Activated T-helper 1 cell treated with Interleukin-2 at 50 U/mL for 16 hours (primary cell): ENCODE measurements at places on chromosomes 2 and 18.

DNA sequence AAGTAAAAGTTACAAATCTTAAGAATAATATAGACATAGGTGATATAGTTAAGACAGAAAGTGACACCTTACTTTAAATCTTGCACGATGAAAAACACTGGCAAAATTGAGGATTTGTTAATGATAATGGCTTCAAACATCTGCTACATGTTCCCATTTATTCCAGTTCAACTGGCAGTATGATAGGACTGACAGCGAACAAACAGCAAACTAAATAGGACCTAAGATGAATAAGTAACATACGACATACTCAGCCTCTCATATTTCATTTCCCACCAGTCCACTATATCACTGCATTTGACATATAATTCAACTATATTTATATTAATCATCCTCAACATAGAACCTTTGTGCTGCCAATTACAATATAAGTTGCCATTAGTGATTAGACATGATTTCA is 36.3 kb downstream of the ACVR1C start:
- DNase-seq: no peak

DNA sequence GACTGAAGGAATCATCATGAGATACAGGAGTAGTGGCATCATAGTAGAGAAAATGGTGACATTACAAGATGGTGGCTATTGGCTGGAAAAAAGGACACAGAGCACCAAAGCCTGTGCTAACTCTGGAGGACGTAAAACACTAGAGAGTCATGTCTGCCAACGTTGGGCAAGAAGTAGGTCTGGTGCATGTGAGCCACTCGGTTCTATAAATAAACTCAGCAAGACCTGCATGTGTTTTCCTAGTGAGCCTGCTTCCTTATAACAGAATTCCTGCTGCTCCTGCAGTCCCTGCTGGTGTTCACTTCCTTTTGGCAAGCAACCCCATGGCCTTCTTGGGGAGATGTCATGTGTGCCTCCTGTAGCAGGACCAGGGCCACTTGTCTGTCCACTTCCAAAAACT is 325.2 kb downstream of the OSR1 start:
- DNase-seq: no peak

DNA sequence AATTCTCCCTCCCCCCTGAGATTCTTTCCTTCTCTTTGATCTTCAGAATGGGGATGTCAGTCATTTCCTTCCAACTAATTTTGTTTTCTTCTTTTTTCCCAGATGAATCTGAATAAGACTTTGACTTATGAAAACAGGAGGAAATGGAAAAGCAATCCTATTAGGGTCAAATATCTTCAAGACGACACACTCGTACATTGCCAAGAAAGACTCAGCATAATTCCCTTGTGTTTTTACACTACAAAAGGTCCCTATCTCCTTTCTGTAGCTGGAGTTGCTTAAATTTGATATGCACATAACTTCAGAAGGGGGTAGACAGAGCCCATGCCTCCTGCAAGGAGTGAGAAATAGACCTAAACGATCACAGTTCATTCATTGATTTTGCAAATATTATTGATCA is 230.3 kb upstream of the RBBP8 start:
- no peak for DNase-seq

DNA sequence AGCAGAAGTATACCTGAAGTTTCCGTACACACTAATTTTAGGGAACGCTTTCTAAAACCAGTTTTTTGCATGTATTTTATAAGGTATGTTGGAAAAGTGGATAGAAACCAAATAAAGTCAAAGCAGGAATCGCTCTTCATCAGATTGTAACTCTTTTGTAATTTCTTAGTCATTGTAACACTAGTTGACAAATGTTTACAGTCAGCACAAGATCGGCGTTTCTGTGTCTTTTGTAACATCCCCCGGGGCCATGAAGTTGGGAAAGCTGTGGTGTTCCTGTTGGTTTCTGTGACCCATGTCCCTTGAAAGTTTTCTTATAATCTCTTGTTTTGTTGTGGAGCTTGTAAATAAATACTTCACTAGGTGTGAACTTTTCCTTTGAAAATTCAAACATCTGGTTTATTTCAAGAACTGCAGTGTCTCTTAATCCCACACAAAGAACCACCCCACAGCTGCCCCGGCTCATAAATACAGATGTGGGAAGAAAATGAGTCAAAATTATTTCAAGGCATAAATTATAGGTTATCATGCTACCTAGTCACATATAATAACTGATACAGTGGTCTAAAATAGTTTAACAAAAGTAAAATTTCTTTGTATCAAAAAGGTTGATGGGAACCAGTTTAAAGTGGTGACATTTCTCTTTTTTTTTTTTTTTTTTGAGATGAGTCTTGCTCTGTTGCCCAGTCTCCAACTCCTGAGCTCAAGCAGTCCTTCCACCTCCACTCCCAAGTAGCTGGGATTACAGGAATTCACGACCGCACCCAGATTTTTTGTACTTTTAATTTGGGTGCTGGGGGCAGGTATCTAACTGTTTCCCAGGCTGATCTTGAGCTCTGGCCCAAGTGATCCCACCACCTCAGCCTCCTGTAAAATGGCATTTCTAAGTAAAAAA is 751 bp upstream of the NMI start:
- no peak for DNase-seq

- DNase-seq: no peak
Observed at GRCh38 chr2:68100189-68100588, 37.4 kb upstream of the C1D start.

- no peak for DNase-seq
Observed at GRCh38 chr2:57937456-57937855, 109.2 kb upstream of the VRK2 start.

DNA sequence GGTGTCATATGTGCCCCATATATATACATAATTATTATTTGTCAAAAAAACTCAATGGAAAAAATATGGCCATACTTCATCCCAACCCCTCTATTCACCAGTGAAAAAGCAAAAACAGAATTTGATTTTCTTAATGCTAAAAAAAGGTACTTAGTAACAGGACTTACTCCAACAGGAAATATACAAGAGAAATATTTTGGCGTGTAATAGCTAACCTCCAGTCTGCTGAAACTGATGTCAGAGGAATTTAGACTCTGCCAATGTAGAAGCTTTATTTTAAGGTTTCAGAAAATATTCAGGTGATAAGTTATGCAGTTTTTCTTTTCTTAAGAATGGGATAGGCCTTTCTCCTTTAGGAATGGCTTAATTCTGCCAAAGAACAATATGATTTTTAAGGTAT is 72.6 kb downstream of the TMEFF2 start:
- no peak for DNase-seq

GRCh38 chr2:3354986-3355385 is 22.6 kb downstream of the EIPR1 start:
- no peak for DNase-seq

GRCh38 chr18:73961804-73962203 is 185.8 kb downstream of the FBXO15 start:
- no peak for DNase-seq

GRCh38 chr2:140863713-140864112 is 1267.1 kb downstream of the LRP1B start:
- no peak for DNase-seq

DNA sequence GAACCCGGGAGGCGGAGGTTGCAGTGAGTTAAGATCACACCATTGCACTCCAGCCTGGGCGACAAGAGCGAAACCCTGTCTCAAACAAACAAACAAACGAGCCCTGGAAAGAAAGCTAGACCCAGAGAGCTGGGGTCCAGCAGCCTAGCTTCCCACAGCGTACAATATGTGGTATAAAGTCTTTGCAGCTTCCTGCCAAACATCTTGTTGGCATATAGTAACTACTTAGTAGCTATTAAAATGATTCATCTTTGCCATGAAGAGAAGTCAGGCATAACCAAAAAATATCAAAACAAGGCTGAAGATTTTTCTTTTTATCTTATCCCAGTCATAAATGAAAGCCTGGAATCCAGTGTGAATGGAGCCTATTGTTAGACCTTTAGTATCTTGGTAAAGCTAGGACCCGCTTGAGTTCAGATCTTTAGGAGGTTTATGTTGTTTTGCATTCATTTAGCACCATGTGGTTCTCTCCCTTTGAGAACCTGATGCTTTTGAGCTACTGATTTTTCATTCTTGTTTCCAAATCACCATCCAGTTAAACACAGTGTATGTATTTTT is 139.7 kb upstream of the NOSTRIN start:
- DNase-seq: no peak

GRCh38 chr18:68221111-68221724 is 493.7 kb downstream of the TMX3 start:
- DNase-seq: no peak

DNA sequence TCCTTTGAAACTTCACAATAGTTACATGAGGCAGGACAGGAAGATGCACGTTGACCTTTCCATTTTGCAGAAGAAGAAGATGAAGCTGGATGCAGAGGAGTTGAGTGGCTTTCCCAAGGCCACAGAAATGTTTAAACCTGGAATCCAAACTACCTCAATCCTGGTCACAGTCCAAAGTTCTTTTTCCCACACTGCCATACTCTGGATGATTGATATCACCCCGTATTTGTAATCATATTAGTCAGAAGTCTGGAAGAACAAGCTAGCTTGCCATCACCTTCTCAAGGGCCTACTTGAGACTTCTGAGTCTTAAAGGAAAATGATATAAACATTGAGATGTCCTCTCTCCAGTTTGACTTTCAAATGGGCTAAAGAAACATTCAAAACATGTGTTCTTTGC is 190.1 kb downstream of the LNPK start:
- DNase-seq: no peak

- DNase-seq: no peak
Observed at GRCh38 chr2:240355001-240355891, 80.2 kb upstream of the GPC1 start.

DNA sequence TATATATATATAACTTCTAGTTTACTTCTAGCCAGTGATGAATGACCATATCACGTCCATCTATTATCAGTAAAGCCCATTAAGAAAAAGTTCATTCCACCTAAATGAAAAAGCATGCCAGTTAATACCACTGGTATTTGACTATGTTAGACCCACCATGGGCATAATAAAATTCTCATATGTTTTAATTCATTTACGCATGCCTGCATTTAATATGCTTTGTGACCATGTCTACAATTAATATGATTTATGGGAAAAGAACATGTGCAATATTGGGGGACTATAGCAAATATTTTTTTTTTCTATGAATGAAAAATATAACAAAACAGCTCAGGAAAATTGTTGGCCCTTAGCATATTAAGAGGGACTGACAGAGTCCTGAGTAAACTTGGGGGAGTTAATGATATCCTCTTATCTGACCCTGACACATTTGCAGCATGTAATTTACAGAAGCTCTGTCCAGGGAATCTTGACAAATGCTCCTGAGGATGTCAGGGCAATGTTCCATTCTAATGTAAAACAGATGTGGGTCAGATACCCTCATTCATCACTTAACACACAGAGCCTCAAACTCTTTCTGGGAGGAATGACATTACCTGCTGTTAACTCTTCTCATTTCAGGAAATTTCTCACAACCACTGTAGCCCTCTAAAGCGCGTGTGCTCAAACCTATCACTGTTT is 90.6 kb downstream of the PAX3 start:
- no peak for DNase-seq

DNA sequence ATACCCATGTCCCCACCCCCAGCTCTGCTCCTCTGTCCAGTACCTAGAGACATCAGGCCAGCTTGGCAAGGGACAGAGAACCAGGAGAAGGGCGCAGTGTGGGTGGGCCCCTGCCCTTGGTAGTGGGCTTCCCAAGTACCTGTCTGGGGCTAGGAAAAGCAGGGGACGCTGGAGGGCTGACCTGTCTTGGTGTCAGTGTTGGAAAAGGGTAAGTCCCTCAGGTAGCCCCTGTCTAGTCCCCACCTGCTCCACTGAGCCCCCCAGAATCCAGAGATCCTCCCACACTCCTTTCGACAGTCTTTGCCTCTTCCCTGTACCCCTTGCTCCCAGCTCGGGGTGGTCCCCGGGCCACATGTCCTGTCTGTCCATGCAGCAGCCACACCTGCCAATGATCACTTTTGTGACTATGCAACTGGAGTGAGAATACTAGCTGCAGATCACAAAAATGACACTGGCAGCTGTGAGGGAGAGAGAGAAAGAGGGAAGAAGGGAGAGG is 14.6 kb downstream of the DNAJB2 start:
- DNase-seq: no peak

DNA sequence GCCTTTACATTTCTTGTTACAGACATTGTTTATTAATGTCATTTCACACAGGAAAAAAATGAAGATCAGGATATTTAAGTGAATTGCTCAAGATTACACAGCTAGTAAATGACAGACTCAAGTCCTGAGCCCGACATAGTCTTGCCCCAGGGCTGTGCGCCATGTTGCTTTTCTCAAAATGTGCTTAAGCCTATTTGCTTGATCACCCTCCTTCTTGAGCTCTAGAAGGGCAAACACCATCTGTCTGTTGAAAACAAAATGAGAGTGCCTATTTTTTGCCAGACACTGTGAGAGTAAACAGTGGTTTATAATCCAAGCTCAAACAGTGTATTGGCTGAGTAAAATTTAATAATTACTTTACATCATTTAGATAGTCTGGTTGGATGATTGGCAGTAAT is 34.8 kb upstream of the HNMT start:
- no peak for DNase-seq

DNA sequence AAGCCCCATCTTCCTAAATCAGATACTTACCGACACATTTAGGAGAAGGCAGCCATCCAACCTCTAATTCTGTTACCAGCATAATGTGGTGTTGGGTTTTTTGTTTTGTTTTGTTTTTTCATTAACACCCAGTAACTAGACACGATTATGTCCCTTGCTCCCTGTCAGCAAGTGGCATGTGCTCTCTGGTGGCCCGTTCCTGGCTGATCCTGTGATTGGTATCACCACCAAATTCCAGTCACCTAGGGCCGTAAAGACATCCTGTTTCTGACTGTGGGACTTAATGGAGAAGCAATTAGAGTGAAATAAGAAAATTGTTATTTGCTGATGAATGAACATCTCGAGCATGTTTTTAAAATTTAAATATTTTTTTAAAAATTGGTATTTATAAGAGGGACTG is 5.9 kb upstream of the DLX1 start:
- no peak for DNase-seq

DNA sequence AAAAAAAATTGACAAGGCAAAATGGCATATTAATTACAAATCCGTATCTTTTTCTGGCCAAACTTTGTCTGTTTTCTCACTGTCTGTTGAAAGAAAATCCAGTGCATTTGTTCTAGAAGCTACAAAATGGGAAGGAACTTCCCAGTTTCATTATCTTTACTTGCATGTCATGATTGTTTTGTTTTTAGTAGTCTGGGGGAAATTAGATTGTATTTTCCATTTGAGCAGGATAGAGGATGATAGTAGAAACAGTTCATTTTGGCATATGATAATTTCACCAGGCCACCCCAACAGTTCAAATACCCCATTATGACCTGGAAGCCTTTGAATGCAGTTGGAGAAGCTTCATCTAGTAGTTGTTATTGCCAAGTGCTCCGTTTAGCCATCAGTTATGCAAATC is 77.5 kb upstream of the RANBP2 start:
- DNase-seq: no peak

GRCh38 chr18:68548904-68549870 is 165.7 kb downstream of the TMX3 start:
- DNase-seq: no peak
